ENCODE measurements at places on chromosomes 1 and 21.
A peak's percentile ranks its signal among the peaks of the same experiment; 100 is the strongest.

GRCh38 chr1:48084826-48085225, 87.6 kb upstream of the TRABD2B start:
- DNase-seq = no peak

- no peak for DNase-seq
These were observed 73.1 kb upstream of the C1orf105 start for GRCh38 chr1:172347416-172347815.

GRCh38 chr1:176049582-176049981, 157.5 kb downstream of the COP1 start:
- no peak for DNase-seq

GRCh38 chr1:235253219-235253962, 74.6 kb downstream of the ARID4B start:
- peak; percentile 28 for DNase-seq

- no peak for DNase-seq
These were observed 13.7 kb upstream of the MEX3A start for GRCh38 chr1:156095906-156096508.

GRCh38 chr1:26530410-26530894, 891 bp downstream of the RPS6KA1 start:
- DNase-seq = no peak

DNA sequence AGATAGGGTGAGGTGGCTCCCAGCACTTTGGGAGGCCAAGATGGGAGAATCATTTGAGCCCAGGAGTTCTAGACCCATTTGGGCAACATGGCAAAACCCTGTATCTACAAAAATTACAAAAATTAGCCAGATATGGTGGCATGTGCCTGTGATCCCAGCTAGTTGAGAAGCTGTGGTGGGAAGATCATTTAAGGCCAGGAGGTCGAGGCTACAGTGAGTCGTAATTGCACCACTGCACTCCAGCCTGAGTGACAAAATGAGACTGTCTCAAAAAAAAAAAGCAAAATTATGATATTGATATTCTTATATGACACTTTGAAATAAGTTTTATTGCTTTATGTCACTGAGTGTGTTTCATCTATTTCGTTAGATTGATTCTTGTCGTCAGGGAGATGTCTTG, 7.4 kb downstream of the ACADM start:
- no peak for DNase-seq

GRCh38 chr1:6048179-6048867, 2.6 kb downstream of the KCNAB2 start:
- DNase-seq = no peak

- DNase-seq = no peak
These were observed 134.5 kb upstream of the PKN2 start for GRCh38 chr1:88549536-88549935.

- no peak for DNase-seq
These were observed 24.6 kb downstream of the RNF187 start for GRCh38 chr1:228511546-228512445.

GRCh38 chr1:20390589-20391331, 95.2 kb downstream of the CAMK2N1 start:
- DNase-seq = no peak

DNA sequence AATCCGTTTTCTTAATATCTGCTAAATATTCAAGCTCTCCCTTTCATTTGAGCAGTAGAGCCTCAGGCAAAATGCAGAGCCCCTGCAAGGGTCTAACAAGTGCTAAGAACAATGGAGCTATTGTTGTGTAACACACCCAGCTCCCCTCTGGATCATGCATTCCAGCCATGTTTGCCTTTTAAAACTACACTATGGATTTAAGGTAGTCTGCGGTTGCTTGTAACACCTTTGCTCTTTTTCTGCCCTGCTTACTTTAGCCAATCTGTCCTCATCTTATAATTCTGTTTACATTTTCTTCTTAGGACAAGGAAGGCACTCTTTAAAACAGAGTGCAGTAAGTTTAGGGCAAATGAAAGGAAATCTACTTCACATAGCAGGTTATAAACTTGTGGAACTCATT, 60.0 kb upstream of the C1orf105 start:
- no peak for DNase-seq

DNA sequence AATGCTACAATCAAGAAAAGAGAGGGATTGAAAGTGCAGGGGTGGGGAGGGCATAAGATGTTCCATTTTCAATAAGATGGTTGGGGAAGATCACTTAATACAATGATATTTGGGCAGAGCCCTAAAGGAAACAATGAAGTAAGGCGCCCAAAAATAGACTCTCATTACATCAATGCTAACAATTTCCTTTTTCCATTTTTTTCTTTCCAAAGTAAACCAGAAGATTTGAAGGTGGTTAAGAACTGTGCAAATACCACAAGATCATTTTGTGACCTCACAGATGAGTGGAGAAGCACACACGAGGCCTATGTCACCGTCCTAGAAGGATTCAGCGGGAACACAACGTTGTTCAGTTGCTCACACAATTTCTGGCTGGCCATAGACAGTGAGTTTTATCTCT, 16.8 kb downstream of the IFNAR2 start:
- DNase-seq = no peak

DNA sequence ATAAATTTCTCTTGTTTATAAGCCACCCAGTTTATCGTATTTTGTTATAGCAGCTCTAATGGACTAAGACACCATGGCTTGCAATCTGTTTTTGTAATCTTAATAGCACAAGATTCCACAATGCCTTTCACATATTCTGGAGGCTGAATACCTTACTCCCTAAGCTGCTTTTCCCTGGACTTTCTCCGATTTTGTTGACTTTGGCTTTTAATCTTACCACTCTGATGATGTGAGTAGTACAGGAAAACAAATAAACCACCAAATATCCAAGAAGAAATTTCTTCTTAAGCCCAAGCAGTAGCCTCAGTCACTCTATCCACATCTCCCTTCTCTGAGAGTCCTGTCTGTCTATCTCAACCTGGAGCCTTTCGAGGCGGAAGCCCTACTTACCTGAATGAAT, 838.6 kb downstream of the LTN1 start:
- no peak for DNase-seq

DNA sequence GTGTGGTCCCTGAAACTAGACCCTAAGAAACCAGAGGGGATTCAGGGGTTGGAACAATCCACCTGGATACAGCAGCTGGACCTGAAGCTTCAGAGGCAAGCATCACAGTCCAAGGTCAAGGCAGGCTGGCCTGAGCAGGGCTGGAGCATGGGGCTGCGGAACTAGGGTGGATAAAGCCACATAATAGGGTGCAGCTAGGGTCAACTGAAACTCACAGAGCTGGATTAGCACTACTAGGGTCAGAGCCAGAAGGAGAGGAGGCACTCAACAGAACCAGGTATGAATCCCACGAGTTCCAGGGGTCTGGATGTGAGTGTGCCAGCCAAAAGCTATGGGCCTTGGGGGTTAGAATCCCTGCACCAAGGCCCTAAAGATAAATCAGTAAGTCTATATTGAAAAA, 231.0 kb upstream of the KIAA0040 start:
- no peak for DNase-seq

DNA sequence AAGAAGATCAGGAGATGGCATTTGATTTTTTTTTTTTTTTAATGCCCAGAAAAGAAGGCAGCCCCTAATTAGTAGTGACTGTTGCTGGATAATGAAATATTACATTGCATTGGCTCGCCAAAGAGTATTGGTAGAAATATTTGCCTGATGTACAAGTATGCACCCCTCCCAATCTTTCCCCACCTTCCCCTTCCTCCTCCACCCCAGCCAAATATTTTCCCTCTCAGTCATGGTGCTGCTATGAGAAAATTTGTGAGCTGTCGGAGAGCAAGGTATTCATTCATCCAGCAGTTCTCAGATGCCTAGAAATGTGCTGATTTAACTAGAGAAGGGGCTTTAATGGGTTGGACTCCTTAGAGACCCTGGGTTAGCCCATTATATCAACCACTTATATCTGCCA, 50.5 kb upstream of the IKBKE start:
- DNase-seq = no peak

GRCh38 chr1:150168960-150169601, 19.4 kb downstream of the PLEKHO1 start:
- DNase-seq = peak; percentile 37

DNA sequence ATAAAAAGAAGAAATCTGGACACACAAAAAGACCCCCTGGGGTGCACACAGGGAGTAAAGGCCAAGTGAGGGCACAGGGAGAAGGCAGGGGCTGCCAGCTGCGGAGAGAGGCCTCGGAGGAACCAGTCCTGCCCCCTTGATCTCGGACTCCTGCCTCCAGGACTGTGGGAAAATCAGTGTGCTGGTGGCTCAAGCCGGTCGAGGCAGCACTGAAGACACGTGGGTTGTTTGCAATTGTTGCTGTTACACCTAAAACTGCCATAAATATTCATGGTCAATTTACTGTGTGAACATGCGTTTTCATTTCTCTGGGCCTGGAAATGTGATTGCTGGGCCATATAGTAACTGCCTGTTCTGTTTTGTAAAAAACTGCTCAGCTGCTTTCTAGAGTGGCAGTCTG, 18.5 kb downstream of the IBA57 start:
- no peak for DNase-seq

DNA sequence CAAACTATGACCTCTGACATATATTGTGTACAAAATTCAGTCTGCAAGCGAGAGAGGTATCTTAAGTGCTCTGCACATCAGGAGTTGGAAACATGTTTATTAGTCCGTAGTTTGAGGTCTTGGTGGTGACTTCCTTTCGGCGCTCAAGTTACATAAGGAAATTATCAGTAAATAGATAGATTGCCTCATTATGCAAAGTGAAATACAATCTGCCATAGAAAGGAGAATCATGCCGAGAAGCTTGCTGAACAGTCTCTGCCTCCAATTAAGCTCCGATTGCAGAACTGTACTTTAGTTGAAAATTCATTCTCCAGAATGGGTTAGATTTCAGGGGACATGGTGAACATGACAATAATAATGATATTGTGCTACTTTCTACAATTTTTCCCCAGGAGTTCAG, 271.8 kb downstream of the BRINP2 start:
- no peak for DNase-seq

GRCh38 chr1:64986903-64987871, 20.8 kb upstream of the JAK1 start:
- DNase-seq = no peak

DNA sequence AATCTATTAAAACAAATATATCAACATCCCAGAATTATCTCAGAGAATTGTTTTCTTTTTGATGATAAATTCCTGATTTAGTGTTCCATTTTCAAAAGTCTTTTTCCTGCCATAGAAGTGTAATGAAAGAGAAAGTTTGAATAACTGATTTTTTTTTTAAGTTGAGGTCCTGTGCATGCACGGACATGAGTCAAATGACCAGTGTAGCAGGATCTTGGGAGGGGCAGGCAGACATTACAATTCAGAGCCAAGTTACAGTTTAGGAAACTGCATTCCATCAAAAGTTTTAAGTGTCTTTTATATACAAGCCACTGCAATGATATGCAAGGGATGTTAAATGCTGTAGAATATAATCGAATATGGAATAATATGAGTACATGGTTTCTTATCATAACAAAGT, 227.5 kb downstream of the HMCN1 start:
- DNase-seq = no peak

Data from activated CD4-positive, alpha-beta T cell treated with anti-CD3 and anti-CD28 coated beads for 24 hours (primary cell).